ENCODE measurements at places on chromosomes 4 and X.

DNA sequence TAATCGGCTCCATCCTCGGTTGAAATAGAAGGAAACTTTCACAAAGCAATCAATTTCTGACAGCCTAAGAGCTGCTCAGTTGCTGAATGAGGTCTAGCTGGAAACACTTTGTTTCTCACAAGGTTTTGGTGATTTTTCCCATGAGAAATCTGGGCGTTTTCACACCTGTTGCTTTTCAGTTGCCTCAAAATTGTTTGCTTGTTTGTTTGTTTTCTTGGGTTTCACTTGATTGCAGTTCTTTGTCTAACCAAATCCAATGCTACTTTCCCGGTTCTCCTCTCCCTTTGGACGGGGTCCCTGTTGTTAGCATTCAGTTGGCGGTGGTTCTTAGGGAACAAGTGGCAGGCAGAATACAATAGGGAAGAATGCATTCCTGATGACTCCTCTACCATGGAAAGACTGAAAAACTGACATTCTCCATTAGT lies 135.5 kb downstream of the PALLD start:
- no peak for DNase-seq

- DNase-seq: no peak
These were observed 15.2 kb upstream of the CXCL6 start for GRCh38 chr4:73821325-73821724.

- peak; percentile 84 for DNase-seq
These were observed 2.4 kb downstream of the FRAS1 start for GRCh38 chr4:78059524-78059889.

DNA sequence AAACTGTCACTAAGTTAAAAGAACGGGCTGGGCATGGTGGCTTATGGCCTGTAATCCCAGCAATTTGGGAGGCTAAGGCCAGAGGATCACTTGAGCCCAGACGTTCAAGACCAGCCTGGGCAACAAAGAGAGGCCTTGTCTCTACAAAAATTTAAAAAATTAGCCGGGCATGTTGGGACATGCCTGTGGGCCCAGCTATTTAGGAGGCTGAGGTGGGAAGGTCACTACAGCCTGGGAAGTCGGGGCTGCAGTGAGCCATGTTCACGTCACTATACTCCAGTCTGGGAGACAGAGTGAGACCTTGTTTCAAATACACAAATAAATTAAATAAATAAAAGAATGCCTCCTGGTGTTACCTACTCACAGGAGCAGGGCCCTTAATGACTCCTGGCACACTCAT lies 69.5 kb downstream of the APBB2 start:
- DNase-seq: no peak

DNA sequence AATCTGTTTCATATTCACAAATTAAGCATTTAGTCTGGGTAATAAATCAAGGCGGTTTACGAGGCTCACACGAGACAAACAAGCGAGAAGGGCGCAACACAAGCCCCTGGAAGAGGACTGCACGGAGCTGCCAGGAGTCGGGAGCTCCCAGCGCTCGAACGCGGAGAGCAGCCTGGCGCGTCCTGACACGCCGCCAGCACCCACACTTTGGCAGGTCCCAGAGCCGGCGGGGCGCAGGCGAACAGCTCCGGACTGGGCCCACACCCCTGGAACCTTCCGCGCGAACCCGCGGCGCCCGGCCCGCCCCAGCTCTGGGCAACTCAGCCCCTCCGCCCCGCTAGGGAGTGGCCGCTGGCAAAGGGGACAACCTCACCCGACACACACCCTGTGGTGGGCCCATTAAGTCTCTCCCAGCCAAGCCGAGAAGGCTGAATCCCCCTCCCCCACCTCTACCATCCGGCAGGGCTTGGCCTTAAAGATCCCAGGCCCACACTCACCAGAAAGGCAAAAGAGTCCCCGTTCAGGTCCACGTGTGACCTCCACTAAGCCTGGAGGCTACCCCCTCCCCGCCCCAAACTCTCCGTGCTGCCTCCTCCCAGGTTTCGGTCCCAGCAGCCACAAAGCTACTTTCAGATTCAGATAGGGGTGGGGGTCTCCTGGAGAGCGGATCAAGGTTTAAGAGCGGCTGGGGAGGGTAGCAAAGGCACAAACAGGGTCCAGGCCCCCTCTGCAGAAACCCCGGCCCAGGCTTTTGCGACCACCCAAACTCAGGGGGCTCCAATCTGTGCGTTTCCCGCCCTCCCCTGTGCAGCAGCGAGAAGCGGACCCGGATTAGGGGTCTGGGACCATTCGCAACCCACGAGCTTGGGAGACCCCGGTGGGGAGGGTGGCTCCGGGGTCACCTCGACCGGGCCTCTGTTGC lies 47.5 kb upstream of the BCOR start:
- no peak for DNase-seq

GRCh38 chr4:65337371-65337770 lies 332.9 kb downstream of the EPHA5 start:
- no peak for DNase-seq

GRCh38 chr4:152680988-152681603 lies 1.3 kb upstream of the TMEM154 start:
- peak; percentile 64 for DNase-seq

- no peak for DNase-seq
These were observed 2.1 kb upstream of the ASMT start for GRCh38 chrX:1612641-1613286.

- no peak for DNase-seq
These were observed 324.6 kb downstream of the MID1IP1 start for GRCh38 chrX:39125834-39126233.

GRCh38 chr4:8341691-8342090 lies 72.1 kb downstream of the HTRA3 start:
- DNase-seq: peak; percentile 37

GRCh38 chr4:74397748-74398426 lies 32.9 kb downstream of the EREG start:
- no peak for DNase-seq

- DNase-seq: no peak
These were observed 161.7 kb upstream of the NAP1L5 start for GRCh38 chr4:88859191-88859812.
